ENCODE measurements at places on chromosomes 7 and 10. TPM values are rescaled to one million over a fixed set of nuclear protein-coding genes. Genes with fewer than 3 reads are reported as not detected.

Gene LLCFC1
- not detected for total RNA-seq

Gene AKR1C2
- total RNA-seq: 10.1 TPM

Gene MOSPD3
- 14.9 TPM for total RNA-seq

Gene LSM5
- 31.6 TPM for total RNA-seq

Gene BRI3
- 36.4 TPM for total RNA-seq

Gene NKX1-2
- 0.11 TPM for total RNA-seq

Gene SLIT1
- total RNA-seq: not detected

Gene CLCN1
- total RNA-seq: not detected

Measured in A375 (cell line).